AG04450 (cell line): ENCODE measurements at places on chromosomes 5 and 9. TPM values are rescaled to one million over a fixed set of nuclear protein-coding genes. Genes with fewer than 3 reads are reported as not detected.

SLC6A3 gene
- polyA plus RNA-seq, result not detected in 2 replicates

GRM6 gene
- polyA plus RNA-seq, result not detected in 2 replicates

SPATA31A3 gene
- not detected in 2 replicates for polyA plus RNA-seq

C5orf52 gene
- polyA plus RNA-seq, result not detected in 2 replicates

GTF2H2C gene
- 38.6 and 40.9 TPM in 2 replicates for polyA plus RNA-seq

CDX1 gene
- 0.30 and 0.41 TPM in 2 replicates for polyA plus RNA-seq

QRFP gene
- polyA plus RNA-seq, result not detected in 2 replicates

GRCh38 chr5:139155333-139155732, 42.8 kb downstream of the SIL1 start:
- no peak for DNase-seq

DNA sequence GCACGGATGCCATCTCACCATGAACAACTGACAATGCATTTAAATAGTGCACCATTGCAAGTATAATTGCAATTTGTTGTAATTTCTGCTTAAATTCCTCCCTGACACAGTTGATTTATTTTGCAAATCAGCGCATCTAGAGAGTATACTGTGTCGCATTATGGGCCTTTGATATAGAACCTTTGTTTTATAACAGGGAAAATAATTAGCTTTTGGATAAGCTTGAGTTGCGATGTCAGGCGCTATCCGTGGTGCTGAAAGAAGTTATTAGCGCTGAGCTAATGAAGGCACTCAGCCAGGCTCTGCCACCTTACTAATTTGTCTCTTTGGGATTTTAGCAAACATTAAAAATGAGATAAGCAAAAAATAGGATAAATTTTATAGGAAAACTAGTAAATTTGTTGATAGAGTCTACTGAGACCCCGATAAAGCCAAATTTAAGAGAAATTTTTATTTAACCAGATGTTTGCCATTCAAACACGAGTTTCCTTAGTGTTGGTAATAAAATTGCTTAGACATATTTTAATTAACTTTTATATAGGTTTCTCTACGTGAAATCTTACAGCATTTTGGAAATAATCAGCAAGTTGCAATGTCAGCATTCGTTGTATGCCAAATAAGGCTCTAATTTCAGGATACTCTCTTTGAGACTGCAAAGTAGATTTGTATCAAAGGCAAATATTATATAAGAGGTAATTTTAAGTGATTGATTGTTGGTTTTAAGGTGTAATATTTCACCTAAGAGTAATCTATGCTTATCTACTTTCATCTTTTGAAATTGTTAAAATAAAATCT, 355.5 kb downstream of the TLR4 start:
- DNase-seq, result no peak

GRCh38 chr5:27144456-27144855, 106.1 kb upstream of the CDH9 start:
- DNase-seq, result no peak

DNA sequence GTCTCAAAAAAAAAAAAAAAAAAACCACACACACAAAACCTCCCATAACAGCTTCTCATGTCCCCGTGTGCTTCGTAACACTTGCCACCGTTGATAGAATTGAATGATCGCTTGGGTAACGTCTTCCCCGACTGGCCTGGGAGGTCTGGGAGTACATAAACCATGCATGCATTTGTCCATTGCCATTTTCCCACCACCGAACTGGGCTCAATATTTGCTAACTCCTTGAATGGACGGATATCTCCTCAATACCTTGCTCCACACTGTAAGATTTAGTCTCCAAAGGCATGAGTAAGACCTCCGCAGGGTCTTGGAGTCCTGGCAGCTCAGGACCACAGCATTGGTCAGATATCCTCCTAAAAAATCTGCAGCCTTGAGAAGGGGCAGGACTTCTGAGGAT, 3.2 kb upstream of the P4HA2 start:
- no peak for DNase-seq

- no peak for DNase-seq
Observed at GRCh38 chr5:72509401-72509800, 2.2 kb upstream of the ZNF366 start.

DNA sequence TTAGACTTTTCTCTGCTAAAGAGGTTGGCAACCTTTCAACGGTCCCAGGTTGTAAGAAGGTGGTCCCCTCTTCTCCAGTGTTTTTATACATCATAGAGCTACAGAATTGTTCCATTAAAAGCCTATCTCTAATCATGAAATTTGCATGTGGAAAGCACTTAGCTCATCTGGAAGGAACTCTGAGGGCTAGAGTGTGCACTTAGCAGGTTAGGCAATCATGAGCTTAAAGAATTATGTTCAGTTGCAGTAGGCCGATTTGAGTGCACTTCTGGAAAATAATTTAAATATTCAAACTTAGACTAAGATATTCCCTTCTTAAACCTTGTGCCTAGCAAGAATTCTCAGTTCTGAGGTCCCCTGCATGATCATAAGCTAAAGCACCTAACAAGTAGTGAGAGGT, 468.7 kb downstream of the SPATA31D1 start:
- DNase-seq, result no peak

- DNase-seq, result no peak
Observed at GRCh38 chr5:115796656-115797055, 19.8 kb downstream of the CDO1 start.
